ENCODE measurements at places on chromosomes 3 and 15.
A peak's percentile ranks its signal among the peaks of the same experiment; 100 is the strongest.

DNA sequence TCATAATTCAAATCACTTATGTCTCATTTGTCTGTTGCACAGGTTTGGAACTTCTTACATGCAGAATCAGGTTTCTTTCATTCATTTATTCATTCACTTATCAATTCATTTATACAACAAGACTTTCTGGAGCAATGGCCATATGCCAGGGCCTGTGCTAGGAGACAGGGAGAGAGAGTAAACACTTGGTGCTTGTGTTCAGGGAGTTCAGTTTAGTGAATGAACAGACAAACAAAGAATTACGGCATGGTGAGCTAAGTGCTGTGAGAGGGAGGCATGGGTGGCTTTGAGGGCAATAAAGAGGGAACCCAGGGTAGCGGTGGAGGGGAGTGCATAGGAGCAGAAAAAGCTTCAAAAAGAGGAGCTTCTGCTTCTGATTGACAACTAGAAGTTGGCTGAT, 8.5 kb upstream of the IREB2 start:
- no peak for DNase-seq

- peak; percentile 76 for DNase-seq
These were observed 367.8 kb upstream of the IL12A start for GRCh38 chr3:159620873-159621272.

DNA sequence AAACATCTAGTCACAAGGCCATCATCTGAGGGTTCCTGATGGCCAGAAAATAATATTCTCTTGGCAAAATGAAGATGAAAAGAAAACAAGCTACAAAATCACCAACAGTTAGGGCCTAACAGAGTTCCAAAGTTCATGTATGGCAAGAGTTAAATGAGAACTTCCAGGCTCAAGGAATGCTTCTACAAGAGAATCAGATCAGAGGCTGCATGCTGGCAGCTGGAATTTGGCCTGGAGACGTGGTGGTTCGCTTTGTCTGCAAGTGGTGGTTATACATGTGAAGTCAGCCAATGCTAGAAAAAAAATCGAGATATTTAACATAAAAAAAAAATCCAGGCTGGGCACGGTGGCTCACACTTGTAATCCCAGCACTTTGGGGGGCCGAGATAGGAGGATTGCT, 5.6 kb downstream of the SIAH2 start:
- no peak for DNase-seq

GRCh38 chr3:21798356-21799088, 47.5 kb upstream of the ZNF385D start:
- DNase-seq = no peak

- DNase-seq = no peak
These were observed 6.9 kb downstream of the KIF7 start for GRCh38 chr15:89648106-89649012.

DNA sequence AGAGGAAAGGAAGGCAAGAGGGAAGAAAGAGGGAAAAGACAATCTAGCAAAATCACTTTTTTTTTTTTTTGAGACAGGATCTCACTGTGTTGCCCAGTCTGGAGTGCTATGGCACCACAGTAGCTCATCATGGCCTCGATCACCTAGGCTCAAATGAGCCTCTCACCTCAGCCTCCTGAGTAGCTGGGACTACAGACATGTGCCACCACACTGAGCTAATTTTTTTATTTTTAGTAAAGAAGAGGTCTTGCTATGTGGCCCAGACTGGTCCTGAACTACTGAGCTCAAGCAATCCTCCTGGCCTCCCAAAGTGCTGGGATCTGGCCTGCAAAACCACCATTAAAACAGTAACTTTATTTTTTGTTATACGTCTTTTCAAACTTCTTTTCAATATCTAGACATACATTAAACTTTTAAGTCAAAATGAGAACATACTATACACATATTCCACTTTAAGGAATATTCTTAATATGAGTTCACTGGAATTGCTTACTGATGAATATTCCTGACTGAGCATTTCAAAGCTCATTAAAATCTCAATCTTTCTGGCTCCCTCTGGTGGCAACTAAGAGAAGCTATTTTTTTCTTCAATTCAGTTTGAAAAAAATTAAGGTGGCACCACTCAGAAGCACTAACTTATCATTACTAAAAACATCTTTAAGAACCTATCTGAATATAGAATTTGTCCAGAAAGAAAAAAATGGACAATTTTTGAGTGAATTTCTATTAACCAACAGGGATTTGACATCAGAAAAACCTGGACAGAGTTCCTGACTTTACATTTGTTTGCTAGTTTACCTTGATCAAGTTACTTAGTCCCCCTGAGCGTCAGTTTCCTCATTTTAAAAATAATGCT, 40.9 kb downstream of the UACA start:
- DNase-seq = peak; percentile 73

- no peak for DNase-seq
These were observed 185.8 kb upstream of the CFAP20DC start for GRCh38 chr3:59235634-59236012.

DNA sequence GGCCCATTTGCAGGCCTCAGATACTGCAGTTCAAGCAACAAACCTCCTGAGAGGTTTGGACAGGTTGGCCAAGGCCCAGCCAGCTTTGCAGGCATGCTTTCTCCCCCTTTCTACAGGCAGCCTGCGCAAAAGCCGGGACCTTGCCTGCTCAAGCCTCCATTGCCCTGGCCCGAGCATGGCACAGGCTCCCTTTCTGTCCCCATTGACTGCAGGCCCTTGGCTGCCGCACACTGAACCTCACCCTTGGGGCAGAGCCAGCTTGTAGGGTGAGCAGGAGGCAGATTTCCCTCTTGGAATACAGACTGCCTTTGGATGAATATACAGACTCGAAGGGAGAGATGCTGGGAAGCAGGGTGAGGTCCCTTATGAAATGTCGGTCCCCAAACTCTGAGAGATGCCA, 461.7 kb upstream of the PROK2 start:
- DNase-seq = no peak

DNA sequence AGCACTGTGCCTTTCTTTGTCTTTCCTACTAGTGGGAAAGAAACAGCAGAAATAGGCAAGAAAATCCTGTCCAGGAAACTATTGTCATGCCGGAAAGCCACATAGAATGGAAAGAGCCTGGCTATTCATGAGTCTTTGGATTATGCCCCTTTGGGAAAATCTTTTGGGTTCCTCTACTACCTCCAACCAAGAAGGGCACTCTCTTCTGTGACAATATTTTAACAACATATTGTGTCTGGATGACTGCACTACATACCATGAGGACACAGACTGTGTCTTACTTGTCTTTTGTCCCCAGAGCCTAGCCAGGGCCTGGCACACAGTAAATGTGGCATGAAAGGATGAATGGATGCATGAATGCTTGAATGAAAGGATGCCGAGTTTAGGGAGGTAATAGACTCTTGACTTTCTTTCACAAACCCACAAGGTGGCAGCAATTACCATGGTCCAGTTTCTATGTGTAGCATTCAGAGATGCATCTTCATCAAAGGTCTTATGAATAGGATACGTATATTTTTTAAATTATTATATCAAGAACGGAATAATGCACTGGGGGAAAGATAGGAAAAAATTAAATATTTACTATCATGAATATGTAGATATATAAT, 30.3 kb downstream of the ARL14 start:
- peak; percentile 30 for DNase-seq

- DNase-seq = no peak
These were observed 426.4 kb upstream of the RGMA start for GRCh38 chr15:93515256-93516051.

DNA sequence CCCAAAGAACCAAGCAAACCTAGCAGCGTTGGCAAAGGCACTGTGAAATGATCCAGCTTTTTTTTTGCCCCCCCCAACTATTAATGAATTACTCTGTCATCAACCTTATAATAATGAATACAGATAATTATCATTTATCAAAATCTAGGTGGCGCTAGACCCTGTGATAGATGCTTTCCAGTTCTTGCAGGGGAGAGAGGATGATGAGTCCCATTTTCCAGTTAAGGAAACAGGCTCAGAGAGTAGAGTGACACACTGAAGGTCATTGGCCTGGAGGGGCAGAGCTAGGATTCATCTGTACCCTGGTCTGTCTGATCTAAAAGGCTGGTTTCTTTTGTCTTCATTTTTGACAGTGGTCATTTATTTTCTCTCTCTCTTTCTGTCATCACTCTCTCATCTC, 5.0 kb downstream of the ACOX2 start:
- DNase-seq = no peak

- peak; percentile 89 for DNase-seq
These were observed 2.0 kb upstream of the IL20RB start for GRCh38 chr3:136955813-136956212.

- no peak for DNase-seq
These were observed 114.7 kb upstream of the BHLHE40 start for GRCh38 chr3:4864503-4864902.

- DNase-seq = peak; percentile 83
These were observed 60.8 kb upstream of the UMPS start for GRCh38 chr3:124669470-124669869.

- DNase-seq = no peak
These were observed 33.9 kb upstream of the LCTL start for GRCh38 chr15:66599536-66600239.

- no peak for DNase-seq
These were observed 895.4 kb downstream of the FHIT start for GRCh38 chr3:60355825-60356224.

DNA sequence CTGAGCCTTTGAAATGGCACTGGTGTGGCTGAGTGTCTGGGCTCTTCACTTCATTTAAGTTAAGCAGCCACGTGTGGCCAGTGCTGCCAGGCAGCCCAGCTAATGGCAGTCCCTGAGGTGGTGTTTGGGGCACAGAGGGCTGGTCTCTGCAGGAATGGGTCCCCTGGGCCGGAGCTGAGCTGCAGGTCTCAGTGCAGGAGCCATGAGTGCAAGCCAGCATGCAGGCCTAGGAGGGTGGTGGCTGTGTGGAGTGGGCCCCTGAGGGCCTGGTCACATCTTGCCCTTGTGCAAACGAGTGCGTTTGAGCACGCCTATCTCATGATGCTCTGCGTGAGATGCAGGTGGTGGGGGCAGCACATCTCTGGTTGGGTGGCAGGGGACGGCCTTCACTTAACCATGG, 48.9 kb downstream of the PLXNA1 start:
- no peak for DNase-seq

- DNase-seq = no peak
These were observed 114.1 kb upstream of the PPP2R3A start for GRCh38 chr3:135851201-135852081.

- DNase-seq = no peak
These were observed 62.5 kb downstream of the SPATA16 start for GRCh38 chr3:173078525-173078924.

DNA sequence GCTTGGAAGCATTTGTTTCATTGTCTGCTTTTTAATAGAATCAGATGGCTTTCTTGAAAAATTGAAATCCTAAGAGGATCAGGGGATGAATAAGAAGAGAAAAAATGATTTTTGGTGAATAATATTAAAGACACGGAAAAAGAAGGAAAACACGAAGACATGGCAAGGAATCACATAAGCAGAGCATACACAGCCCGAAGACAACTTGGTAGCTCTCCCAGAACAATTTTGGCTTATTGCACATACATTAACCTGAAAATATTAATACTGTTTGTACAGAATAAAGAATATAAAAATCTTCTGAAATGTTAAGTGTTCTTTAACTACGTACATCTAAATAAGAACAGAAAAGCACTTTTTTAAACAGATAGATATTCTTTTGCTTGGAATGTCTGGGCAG, 150.0 kb downstream of the SHOX2 start:
- no peak for DNase-seq

DNA sequence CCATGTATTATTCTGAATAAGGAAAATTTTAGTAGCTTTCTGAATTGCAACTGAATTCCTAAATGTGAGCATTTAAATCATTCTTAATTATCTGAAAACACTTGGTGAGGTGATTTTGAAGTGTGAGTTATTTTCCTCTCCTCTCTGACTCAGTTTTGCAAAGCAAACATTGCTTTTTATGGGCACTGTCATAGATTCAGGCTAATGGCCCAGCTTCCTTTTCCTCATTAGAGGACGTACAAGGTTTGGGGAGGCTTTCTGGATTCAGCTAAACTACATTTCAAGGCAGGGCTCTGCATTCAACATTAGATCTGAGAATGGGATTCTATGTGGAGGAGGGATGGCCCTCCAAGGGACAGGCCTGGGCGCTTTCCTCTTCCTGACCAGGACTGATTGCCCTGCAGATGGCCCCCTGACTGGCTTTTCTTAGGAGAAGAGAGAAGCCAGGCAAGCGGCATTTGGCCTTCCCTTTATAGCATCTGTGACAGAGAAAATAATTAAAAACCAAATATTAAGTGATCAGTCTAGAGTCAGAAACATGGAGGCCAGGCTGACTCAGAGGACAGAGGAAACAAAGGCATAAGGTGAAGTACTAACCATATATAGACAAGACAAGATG, 53.0 kb upstream of the STXBP5L start:
- DNase-seq = no peak

GRCh38 chr3:55292360-55292759, 194.7 kb downstream of the WNT5A start:
- DNase-seq = no peak

GRCh38 chr15:92011611-92012367, 158.3 kb downstream of the SLCO3A1 start:
- no peak for DNase-seq

GRCh38 chr3:126607214-126607908, 47.6 kb downstream of the TXNRD3 start:
- DNase-seq = peak; percentile 70

All from foreskin fibroblast (primary cell).